ENCODE measurements at places on chromosomes 12 and 14.

DNA sequence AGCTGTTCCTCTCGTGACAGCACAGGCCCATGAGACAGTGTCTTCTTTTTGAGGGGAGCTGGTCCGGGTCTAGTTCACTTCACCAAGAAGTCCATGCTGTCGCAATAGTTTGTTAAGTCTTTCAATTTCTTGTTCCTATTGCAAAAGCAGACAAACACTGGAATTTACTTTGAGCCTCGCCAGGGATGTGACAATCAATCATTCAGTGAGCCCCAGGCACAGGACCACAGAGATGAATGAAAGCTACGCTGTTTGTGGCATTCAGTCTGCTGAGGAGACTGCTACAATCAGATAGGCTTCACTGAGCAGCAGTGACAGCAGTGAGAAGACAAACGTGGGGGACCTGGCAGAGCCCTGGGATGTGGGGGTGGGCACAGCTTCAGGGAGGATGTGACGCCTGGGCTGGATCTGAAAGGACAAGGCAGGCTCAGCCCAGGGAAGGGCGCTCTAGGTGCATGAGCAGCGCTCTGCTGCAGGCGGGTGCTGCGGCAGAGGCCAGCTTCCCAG lies 35.5 kb downstream of the TCTN1 start:
- no peak for DNase-seq

GRCh38 chr14:75445963-75446362 lies 18.1 kb downstream of the JDP2 start:
- no peak for DNase-seq

DNA sequence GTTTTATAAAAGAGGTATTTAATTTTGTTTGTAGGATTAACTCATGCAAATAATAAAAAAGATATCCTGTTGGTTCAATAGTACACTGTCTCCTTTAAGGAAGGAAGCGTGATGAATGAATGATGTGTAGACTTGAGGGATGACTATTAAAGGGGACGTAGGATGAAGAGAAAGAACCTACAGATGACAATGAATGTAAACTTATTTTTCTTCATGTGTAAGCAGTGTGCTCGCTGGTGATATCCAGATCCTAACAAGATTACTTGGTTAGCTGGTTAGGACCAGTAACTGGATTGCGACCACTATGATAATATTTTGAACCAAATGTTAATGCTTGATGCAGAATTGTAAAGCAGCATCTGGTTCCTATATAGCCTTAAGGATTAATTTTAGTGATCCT lies 2.6 kb downstream of the ARF6 start:
- no peak for DNase-seq

GRCh38 chr12:42490261-42490842 lies 99.2 kb downstream of the PRICKLE1 start:
- no peak for DNase-seq

- DNase-seq = no peak
These were observed 96.4 kb downstream of the NTN4 start for GRCh38 chr12:95694136-95694535.

- no peak for DNase-seq
These were observed 11.0 kb upstream of the SRP54 start for GRCh38 chr14:34971801-34972200.

GRCh38 chr12:21551841-21552465 lies 25.9 kb downstream of the SPX start:
- no peak for DNase-seq

DNA sequence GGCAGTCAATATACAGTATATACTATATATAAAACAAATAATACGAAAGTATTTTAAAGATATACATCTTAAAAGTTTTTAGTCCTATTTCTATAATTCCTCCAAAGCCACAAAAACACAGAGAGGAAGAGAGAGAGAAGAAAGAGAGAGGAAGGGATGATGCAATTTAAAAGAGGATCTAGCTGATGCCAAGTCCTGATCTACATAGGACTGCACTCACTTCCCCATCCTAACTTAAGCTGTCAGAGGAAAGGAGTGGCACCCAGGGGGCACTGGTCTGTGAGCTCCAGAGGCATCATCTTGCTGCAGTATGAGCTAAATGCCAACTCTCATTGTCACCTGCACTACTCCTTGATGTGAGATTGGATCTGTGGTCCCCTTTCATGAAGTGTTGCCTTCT lies 95.8 kb downstream of the C12orf42 start:
- DNase-seq = no peak

DNA sequence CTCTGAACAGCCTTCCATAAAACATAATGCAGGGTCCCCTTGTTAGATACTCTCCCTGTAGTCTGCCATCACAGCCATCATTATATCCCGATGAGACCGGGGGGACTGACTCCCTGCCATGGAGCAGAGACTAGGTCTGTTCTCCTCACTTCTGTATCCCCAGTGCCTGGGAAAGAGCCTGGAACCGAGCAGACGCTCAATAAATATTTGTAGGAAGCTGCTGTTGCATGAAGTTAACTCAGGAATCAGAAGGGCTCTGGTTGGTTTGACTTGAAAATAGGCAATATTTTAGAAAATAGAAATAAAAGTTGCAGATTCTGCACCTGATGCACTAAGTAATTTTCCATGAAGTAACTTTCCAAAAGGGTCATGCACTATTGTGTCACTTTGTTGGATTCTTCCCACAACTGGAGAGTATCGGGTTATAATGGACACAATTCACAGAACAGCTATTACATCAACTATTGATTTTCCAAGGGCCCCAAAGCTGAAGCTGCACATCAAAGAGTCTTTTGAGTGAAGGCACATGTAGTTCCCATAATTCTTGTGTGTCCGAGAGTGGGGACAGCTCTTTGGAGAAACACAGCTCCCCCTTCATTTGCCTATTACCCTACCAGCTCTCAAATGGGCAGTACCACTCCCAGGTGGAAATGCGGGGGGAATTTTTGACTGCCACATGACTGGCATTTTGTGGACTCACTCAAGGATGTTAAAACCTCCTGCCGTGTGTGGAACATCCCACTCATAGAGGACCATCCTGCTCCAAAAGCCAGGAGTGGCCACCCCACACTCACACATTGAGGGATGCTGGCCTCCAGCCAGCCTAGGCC lies 18.8 kb downstream of the CLMN start:
- DNase-seq = no peak

DNA sequence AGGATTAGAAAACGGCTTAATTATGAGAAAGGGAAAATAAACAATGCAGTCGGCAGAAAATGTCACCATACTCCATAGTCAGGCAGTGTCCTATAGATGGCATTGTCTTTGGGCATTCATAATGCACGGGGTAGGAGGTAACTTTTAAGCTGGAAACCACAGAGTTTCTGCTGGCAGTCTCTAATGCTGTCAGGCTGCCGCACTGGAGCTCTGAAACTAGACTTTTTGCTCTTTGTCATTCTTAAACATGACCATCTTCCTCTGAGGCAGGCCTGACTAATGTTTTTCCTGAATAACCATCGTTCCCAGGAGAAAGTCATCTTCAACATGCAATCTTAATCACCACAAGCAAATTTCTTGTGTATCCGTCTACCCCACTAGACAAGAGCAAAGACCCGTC lies 108.8 kb downstream of the ETNK1 start:
- DNase-seq = no peak

GRCh38 chr12:115024531-115024930 lies 340.6 kb upstream of the TBX3 start:
- DNase-seq = no peak

DNA sequence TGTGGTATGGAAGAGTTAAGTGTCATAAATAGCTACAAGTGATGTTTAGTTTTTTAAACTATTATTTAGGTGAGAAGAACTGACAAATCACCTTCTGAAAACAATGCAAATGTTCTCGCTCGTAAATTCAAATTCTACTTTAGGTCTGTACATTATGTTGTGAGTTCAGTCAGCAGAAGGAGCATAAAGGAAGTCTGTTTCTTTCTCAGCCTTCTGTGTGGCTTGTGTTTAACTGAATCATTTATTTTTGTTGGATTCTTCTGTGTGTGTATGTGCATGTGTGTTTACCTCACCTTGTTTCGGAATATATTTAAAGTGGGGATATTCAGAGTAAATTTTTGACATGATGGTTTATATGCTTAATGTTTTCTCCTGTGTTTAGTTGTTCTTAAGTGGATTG lies 285.9 kb downstream of the TMTC2 start:
- DNase-seq = no peak

Measured in stimulated activated CD8-positive, alpha-beta memory T cell treated with anti-CD3 and anti-CD28 coated beads, Interleukin-7, amount 100 ng/mL, for 1 hour (primary cell).